Activated CD4-positive, alpha-beta T cell treated with anti-CD3 and anti-CD28 coated beads, Interleukin-2, amount 10 ng/mL, durations not matched to agents 24 days and 14 days (primary cell): ENCODE measurements at places on chromosomes 4 and X.

DNA sequence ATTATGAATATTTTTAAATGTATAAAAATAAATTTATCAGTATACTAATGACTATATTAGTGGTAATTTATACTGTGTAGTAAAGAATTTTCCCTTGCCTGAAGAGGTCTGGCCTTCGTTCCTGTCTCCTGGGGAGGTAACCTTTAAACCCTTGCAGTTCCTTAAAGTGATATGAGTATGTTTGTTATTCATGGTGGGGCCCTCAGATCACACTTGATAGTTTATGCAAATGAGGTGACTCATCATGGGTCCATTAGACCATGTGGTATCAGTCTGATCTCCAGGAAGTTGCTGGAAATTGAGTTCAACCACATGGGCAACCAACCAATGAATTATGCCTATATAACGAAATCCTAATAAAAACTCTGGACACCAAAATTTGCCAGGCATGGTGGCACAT lies 904.1 kb downstream of the RPA4 start:
- DNase-seq, result no peak

- DNase-seq, result no peak
These were observed 925.6 kb downstream of the SH3BGRL start for GRCh38 chrX:82127228-82128123.

DNA sequence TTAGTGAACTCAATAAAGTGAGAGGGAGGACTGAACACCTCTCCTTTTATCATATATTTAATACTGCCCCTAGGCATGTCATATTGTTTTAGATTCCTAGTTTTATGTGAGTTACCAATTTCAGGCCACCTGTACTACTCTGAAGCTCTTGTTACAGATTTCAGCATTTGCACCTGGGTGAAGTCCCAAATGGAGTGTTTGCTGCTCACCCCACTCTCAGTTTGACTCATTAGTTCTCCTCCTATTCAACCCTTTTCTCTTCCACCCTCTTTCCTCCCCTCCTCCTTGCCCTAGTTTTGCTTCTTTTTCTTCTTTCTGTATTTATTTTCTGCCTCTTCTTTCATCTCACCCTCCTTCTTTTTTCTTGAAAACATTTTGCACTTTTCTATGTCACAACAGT lies 1852.2 kb upstream of the IGFBP7 start:
- DNase-seq, result no peak

DNA sequence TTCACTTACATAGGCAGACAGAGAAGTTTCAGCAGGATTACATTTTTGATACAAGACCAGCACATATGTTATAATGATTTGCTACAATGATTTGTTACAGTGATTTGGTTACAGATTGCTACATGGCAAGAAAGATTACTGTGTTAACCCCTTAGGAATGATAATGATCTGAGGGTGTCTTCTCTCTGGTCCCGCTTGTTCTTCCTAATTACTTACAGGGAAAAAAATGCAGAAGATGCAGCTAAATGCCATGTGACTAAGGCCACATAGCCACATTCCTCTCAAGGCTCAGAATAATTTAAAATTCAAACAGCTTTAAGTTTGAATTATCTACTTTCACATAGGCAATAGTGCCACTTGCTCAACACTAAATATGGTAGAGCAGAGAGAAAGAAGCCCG lies 9.7 kb upstream of the LAP3 start:
- no peak for DNase-seq

DNA sequence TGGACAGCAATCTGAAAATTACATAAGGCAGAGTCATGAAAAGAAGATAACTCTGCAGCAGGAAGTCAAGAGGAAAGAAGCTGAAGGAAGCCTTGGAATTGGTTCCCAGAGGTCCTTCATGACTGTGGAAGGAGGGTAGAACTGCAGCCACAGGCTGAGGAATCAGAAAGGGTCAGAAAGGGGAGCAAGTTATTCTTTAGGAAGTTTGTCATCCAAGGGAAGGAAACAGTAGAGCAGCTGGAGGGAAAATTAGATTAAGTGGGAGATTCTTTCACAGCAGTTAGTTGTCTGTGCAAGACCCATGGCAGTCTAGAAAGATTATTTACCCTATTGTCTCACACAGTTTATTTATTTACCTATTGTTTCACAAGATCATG lies 9.3 kb upstream of the ADH1C start:
- no peak for DNase-seq

DNA sequence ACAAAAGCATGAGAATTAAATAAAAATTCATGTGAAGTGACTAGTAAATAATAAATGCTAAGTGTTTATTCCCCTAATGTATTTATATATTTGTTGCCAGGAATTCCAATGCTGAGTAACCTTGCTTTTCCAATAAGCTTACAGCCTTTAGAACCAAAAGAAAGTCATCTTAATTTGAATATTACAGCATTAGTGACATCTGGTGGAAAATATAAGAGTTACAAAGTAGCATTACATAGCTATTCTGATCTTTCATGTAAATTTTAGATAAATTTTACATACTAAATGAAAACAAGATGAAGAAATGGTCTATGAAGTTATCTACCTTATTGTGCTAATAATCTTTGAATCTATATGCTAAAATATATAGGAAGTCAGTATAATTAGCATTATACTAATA lies 10.4 kb downstream of the MAD2L1 start:
- no peak for DNase-seq

DNA sequence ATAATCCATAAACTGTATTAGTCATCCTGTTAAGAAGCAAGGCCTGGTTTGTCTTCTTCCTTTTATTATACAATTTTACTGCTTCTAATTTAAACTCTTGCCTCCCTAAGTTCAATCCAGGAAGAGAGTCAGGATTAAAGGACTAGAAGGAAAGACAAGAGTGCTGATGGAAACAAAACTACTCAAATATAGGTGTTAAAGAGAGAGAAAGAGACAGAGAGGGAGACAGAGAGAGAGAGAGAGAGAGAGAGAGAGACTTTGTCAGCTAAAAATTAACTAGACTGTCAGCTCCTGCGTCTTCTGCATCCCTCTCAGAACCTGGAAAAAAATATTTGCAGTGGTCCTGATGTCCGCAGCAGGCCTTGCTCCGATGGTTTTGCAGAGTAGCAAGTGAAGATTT lies 13.5 kb upstream of the FGG start:
- no peak for DNase-seq

- DNase-seq, result no peak
These were observed 30.5 kb downstream of the NELFA start for GRCh38 chr4:1978226-1978625.

GRCh38 chr4:95516528-95517017 lies 32.2 kb downstream of the UNC5C start:
- no peak for DNase-seq

GRCh38 chrX:102155806-102156179 lies at the start of gene BEX5:
TSS of gene BEX5 (minus strand) at chrX:102155977. CDS start at chrX:102154265, 1,712 bp downstream.
- DNase-seq, result peak; percentile 78

DNA sequence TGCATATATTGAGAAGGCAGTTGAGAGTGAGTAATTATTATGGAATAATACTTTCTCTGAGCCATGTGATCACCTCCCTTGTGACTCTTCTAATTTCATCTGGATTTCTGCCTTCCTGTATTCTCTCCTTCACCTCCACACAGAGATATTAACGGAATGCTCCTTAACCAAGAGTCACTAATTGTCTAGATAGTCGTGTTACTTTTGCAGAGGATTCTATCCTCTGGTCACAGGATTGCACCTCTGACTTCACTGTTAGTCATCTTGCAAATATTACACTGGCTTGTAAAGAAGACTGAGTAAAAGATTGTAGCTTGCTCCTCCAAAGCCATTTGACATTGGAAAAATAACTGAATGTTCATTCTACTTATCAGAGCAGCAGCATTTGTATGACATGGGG lies 160.9 kb downstream of the SH2D1A start:
- DNase-seq, result no peak

GRCh38 chr4:25535278-25535677 lies 120.4 kb upstream of the SLC34A2 start:
- no peak for DNase-seq

DNA sequence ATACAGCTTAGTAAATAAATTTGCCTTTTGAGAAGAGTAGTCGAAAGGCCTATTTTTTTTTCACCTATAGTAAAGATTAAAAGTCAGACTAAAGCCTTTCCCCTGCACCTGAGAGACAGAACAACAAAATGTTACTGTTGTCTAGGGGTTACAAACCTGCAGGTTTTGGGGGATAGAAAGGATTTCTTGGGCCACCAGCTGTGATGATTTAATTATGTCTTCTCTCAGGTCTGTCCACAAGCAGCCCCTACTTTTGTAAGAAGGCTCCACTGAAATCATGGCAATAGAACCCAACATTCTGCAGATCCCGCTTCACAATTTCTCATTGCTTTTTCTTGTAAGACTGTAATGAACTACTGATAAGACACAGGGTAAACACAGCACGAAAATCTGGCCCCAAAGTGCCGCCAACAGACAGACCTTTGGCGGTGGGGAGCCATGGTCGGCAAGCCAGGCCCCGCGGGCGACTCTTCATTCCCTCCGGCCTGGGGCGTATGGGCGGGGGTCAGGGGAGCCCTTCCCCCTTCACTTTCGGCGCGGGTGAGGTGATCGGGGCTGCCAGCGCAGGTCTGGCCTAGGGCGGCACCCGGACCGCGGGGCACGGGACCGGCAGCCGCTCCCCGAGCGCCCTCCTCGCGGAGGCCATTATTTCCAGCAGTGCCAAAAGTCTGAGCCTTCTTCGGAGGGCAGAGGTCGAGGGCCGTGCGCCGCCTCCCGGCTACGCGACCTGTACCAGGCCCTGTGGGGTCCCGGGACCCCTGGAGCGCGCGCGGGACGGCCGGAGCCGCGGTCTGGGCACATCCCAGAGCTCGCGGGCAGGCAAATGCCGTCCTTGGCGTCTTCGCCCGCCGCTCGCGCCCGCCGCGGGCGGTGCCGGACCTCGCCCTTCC lies 812 bp upstream of the KDM6A start:
- DNase-seq, result peak; percentile 79

DNA sequence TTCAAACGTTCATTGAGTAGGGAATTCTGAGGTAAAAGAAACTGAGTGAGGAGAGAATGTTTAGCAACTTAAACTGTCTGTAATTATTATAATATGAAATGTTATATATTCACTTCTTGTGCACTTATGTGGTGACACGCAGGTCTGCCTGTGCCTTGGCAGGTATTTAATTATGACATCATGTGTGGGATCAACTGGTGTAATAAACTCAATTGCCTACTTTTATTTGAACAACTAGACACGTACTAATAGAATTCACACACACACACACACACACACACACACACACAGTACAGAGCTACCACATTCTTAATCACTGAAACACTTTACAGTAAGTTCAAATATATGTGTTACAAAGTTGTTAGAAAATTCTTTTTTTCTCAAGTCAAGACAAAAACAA lies 20.7 kb upstream of the SLC25A31 start:
- no peak for DNase-seq

GRCh38 chrX:31038575-31039326 lies 33.1 kb downstream of the FTHL17 start:
- DNase-seq, result peak; percentile 69

DNA sequence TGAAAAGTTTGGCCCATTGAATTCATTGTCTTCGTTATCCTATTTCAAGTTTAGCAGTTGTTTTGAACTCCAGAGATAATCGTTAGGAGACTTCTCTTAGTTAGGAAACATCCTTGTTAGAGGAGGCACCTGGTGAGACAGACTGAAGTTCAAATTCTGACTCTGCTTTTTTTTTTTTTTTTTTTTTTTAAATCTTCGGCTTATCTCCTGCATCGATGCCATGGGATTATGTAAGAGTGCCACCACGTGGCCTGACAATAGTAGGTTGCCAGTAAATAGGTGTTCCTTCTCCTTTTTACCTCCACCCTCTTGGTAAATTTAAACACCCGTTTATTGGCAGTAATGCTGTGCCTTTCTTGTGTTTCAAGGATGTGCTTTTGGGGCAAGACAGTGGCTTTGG lies 149.3 kb downstream of the SOWAHB start:
- DNase-seq, result peak; percentile 69

DNA sequence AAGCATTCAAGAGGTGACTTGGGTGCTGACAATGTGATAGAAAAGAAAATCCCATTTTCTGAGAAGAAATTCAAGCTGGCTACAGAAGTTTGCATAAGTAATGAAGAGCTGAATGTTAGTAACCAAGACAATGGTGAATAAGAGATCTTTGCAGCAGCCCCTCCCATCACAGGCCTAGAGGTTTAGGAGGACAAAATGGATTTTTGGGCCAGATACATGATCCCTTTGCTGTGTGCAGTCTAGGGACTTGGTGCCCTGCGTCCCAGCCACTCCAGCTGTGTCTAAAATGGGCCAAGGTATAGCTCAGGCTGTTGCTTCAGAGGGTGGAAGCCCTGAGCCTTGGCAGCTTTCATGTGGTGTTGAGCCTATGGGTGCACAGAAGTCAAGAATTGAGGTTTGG lies 107.0 kb upstream of the EPHA5 start:
- DNase-seq, result no peak

GRCh38 chr4:186979961-186980745 lies 256.5 kb upstream of the FAT1 start:
- DNase-seq, result no peak

DNA sequence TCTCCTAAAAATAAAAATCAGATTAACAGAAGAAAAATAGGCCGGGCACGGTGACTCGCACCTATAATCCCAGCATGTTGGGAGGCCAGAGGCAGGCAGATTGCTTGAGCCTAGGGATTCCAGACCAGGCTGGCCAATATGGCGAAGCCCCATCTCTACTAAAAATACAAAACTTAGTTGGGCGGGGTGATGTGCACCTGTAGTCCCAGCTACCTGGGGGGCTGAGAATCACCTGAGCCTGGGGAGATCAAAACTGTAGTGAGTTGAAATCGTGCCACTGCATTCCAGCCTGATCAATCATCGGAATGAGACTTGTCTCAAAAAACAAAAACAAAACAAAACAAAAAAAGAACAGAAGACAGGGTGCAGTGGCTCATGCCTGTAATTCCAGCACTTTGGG lies 32.8 kb upstream of the NOCT start:
- DNase-seq, result no peak

DNA sequence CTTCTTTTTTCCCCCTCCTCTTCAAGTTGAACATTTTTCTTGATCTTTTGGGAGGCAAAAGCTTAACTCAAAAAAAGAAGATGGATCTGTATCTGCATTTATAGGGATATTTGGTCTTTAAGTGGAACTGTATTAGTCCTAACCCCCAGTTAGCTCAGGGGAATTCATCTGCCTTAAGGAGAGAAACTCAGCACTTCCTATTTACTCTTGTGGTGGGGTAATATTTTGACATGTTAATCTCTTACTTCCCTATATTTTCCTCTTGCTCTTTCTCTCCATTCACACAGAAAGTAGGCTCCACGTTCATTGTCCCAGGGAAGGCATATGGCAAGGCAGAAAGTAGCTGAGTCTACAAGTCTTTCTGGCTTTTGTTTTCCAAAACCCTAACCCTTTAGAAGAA lies 5.3 kb downstream of the LRRC66 start:
- no peak for DNase-seq

- no peak for DNase-seq
These were observed 99.4 kb upstream of the STX18 start for GRCh38 chr4:4641254-4641653.
